ENCODE measurements at places on chromosomes 1 and 21. TPM values are rescaled to one million over a fixed set of nuclear protein-coding genes. Genes with fewer than 3 reads are reported as not detected.
A peak's percentile ranks its signal among the peaks of the same experiment; 100 is the strongest.

GRCh38 chr21:15001857-15002606, 62.8 kb downstream of the NRIP1 start:
- no peak for DNase-seq

DNA sequence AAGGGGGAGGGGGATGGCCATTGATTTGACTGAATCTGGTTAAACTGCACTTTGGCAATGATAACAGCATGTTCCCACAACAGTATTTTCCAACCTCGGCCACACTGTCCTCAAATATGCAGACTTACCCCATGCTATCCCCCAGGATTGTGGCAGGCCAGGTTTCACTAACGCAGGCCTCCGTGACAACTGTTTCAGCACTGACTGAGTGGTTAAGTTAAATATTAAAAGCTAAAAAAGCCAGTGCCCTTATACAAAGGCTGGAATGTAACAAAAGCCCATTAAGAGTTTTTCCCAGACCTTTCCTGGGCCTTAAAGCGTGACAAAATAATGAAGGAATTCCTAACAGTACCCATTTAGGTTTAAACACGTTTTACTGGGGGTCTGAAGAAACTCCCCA, 202.9 kb downstream of the USP25 start:
- DNase-seq: peak; percentile 22

Gene POU3F1
- polyA plus RNA-seq: 0.96 TPM

Gene ZNF648
- 0.32 TPM for polyA plus RNA-seq

Gene TFAP2E
- polyA plus RNA-seq: 0.96 TPM

Gene BMP8B
- polyA plus RNA-seq: 2.1 TPM

Gene MR1
- polyA plus RNA-seq: 16.5 TPM

Gene GIPC2
- 1.2 TPM for polyA plus RNA-seq

- DNase-seq: no peak
These were observed 97.1 kb upstream of the CACYBP start for GRCh38 chr1:174902531-174903099.

- no peak for DNase-seq
These were observed 20.5 kb downstream of the DAP3 start for GRCh38 chr1:155709391-155709790.

Gene NBPF1
- 161 TPM for polyA plus RNA-seq

- DNase-seq: no peak
These were observed 31.0 kb upstream of the SDHB start for GRCh38 chr1:17084787-17085186.

Gene C1orf87
- polyA plus RNA-seq: 0.34 TPM
